ENCODE measurements at places on chromosomes 7 and 10.
A peak's percentile ranks its signal among the peaks of the same experiment; 100 is the strongest.

DNA sequence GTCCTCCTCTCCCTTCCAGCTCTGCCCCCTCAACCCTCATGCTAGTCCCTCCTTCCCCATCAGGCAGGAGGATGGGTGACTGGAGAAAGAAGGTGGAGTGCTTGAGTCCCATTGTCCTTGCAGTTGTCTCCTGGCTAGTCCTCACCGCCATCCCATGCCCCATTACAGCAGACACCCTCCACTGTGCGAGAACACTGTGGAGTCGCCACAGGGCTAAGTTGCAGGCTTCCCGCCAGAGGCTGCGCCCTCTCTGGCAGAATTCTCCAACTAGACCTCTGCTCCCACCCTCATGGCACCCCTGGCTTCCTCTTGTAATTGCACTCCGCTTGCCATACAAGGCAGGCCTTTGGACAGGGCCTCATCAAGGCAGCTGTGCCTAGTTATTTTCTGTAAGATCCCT is 3.1 kb downstream of the GIMAP2 start:
- no peak for DNase-seq

- no peak for DNase-seq
These were observed 73.7 kb downstream of the MYL10 start for GRCh38 chr7:101555269-101555920.

GRCh38 chr10:72276013-72276387 is 2.3 kb downstream of the DDIT4 start:
- DNase-seq = no peak

DNA sequence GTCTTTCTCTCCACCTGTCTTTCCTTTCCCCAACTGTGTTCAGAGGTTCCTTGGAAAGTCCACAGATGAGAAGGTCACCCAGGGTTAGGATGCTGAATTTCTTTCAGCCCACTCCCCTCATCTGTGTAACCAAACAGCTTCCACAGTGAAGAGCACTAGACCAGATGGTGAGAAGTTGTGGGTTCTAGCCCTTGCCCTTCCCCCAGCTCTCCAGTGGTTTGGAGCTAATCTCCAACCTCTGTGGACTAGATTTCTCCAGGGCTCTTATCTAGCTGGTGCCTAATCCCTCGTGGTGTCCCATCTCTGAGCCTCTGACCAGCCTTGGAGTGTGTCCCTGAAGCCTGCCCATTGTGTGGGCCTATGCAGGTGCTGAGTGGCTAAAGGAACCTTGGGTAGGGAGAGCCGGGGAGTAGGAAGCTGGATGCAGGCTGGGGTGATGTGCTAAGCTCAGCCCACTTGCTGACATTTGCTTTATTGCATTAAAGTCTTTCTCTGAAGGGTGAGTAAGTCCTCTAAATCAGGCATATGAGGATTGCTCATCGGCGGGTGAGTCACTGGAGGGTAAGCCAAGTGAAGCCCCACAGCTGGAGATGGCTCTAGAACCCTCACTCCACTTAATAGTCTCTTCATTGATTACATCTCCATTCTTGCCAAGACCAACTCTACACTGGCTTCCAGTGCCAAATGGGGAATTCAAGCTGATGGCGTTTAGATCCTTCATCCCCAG is 14.9 kb downstream of the DUSP5 start:
- no peak for DNase-seq

- DNase-seq = no peak
These were observed 21.8 kb downstream of the NET1 start for GRCh38 chr10:5434017-5434753.

DNA sequence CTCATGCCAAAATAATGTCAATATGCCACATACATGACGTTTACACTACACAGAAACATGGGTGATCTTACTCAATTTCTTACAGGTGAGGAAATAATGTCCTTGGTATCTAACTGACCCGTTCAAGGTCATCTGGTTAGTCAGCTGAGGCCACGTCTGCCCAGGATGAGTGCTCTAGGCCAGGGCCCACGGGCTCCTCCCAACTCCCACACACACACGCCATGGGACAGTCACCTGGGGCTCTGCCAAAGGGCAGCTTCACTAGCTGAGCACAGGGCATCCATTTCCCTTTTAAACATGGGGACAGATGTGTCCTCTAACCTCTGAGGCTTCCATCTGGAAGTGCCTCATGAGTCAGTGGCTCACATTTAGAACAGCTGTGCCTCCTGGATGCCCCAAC is 123.9 kb downstream of the TNS3 start:
- peak; percentile 98 for DNase-seq
